CD4-positive, alpha-beta T cell treated with Interleukin-4 for 1 hour (primary cell): ENCODE measurements at places on chromosomes 1 and 21.

GRCh38 chr1:85199667-85200462 lies 951 bp downstream of the SYDE2 start:
- DNase-seq: no peak

GRCh38 chr1:78437396-78437795 lies 53.4 kb upstream of the PTGFR start:
- DNase-seq: no peak

GRCh38 chr1:79323239-79324025 lies 316.9 kb upstream of the ADGRL4 start:
- no peak for DNase-seq

- DNase-seq: no peak
Measured at GRCh38 chr1:116415699-116416533, 42.9 kb downstream of the ATP1A1 start.

DNA sequence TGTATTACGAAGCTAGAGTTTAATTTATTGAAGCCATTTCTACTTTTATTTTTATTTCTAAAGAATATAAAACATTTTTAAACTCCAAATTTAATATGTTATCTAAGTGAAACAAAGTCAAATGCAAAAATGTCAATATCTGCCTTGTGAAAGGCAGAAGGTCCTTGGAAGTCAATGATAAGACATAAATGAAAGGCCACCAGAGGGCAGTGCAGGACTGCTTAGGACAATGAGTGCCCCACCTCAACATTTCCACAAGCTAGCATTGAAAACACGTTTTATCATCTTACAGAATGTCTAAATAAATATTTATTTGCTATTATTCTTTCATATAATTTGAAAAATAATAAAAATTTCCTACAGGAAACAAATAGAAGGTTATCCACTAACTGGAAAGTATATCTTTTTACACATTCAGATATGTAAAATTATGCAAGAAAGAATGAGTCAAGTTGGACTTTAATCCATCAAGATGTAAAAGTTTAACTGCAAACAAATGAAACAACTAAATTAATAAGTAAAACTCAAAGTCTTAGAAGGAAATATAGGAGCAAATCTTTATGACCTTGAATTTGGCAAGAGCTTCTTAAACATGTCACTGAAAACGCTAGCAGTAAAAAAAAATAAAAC lies 140.1 kb upstream of the FMN2 start:
- DNase-seq: peak; percentile 43

DNA sequence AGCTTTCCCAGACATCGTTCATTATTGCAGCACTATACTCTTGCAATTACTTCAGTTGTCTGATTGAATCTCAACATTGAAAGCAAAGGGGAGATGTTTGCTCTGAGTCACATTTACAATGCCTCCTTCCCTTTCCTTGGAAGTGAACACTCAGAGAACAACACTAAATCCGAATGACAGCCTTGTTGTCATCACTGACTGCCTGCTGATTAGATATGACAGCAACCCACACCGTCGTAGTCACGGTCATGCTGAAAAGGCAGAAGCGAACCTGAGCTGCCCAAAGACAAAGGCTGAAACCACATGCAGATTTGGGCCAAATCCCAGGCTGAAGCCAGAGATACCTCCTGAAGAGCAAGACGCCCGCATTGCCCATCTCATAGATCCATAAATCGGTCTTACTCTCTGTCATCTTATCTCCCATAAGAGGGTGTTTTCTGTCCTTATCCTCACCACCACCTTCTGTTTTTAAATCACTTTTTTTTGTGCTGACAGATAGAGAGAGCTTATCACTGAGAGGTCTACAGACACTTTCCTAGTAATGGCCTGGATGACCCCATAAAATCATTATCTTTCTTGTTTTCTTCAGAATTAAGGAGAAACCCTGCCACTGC lies 47.5 kb downstream of the TMCO4 start:
- DNase-seq: no peak

DNA sequence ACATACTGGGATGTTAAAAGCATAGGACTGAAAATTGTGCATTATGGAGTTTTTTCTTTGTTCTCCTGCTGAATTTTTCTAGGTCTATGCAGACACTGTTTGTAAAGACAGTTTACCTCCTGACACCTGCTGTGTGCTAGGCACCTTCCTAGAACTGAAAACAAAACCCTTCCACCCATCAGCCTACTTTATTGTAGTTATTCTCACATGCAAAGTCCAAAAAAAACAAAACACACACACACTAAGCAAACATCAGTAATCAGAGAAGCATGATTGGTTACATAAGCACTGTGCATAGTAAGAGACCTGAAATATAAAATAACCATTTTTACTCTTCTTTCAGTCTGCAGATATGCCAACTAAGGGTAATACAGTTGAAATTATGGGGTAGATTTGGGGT lies 195.1 kb downstream of the CRB1 start:
- no peak for DNase-seq

GRCh38 chr1:172040466-172040865 lies 199.2 kb downstream of the DNM3 start:
- DNase-seq: no peak

GRCh38 chr1:17869815-17870214 lies 114.7 kb downstream of the ACTL8 start:
- DNase-seq: no peak

GRCh38 chr1:185039726-185040407 lies 5.5 kb upstream of the RNF2 start:
- no peak for DNase-seq

DNA sequence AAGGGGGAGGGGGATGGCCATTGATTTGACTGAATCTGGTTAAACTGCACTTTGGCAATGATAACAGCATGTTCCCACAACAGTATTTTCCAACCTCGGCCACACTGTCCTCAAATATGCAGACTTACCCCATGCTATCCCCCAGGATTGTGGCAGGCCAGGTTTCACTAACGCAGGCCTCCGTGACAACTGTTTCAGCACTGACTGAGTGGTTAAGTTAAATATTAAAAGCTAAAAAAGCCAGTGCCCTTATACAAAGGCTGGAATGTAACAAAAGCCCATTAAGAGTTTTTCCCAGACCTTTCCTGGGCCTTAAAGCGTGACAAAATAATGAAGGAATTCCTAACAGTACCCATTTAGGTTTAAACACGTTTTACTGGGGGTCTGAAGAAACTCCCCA lies 202.9 kb downstream of the USP25 start:
- no peak for DNase-seq

- DNase-seq: no peak
Measured at GRCh38 chr1:206516728-206516990, 9.3 kb downstream of the RASSF5 start.

- no peak for DNase-seq
Measured at GRCh38 chr1:177820213-177820612, 149.6 kb downstream of the SEC16B start.

DNA sequence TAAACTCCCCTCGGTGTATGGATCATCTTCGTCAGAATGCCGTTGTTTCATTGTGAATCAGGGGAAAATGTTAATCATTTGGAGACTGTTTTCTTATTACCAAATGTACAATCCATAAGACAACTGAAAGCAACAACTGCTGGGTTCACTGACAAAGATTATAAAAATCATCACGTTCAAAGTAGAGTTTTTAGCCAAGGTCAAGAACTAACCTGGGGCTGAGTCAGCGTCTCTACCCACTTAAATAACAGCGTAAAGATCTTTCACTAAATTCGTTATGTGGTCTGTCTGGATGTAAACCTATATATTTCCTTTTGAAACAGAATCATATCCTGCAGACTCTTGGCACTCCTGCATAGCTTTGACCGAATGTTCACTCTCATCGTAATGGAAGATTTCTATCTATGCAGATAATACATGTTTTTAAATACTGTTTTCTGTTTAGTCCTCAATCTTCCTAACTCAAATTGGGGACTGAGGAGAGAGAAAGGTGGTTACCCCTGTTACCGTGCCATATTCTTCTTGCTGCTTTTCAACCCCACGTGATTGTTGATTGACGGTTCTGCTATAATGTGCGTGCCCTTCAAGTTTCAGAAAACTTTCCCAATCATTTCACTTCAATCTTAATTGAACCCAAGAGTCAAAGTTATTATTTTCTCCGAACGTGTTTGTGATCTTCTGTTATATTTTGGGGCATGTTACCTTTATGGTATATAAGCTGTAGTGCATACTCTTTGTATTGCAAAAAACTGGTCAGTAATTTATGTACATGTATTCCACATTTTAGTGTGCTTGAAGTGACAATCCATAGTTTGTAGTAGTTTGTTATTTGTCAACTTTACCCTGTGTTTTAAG lies 15.6 kb upstream of the NCMAP start:
- DNase-seq: no peak

DNA sequence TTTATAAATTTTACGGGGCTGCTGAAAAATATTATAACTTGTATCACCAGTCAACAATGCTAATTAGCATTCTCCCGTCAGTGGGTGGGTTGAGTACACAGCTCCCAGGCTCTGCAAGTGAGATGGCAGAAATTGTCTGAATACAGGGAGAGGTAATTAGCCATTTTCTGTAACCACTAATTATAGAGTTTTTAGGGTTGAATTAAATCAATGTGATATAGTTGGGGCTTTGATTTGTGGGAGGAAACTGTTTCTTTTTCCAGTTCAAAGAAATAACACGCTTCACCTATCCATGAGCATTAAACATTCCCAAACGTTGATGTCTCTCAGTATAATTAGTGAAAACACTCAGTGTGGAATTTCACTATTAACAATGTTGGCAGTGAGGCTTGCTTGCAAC lies 1.5 kb downstream of the VANGL1 start:
- no peak for DNase-seq
